HS-5 (cell line): ENCODE measurements at places on chromosomes 1 and 21.
A peak's percentile ranks its signal among the peaks of the same experiment; 100 is the strongest.

DNA sequence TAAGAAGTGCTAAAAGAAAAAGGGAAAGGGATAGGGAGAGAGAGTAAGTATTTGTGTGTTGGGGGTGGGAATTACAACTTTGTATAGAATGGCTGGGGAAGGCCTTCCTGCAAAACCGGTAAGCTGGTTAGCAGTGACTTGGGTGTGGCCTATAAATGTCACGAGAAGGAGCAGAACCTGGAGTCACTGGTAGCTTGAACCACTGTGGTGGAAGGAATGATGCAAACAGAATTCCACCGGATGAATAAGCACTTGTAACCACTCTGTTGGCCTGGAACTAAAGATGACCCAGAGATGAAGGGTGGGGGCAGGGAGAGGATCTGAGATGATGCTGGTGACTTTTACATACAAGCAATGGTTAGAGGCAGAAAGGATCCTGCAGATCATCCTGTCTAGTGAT is 8.9 kb downstream of the XKR8 start:
- peak; percentile 92 for DNase-seq

- no peak for DNase-seq
Measured at GRCh38 chr1:55480029-55480795, 265.0 kb upstream of the USP24 start.

- no peak for DNase-seq
Measured at GRCh38 chr1:107817935-107818334, 147.0 kb downstream of the VAV3 start.

DNA sequence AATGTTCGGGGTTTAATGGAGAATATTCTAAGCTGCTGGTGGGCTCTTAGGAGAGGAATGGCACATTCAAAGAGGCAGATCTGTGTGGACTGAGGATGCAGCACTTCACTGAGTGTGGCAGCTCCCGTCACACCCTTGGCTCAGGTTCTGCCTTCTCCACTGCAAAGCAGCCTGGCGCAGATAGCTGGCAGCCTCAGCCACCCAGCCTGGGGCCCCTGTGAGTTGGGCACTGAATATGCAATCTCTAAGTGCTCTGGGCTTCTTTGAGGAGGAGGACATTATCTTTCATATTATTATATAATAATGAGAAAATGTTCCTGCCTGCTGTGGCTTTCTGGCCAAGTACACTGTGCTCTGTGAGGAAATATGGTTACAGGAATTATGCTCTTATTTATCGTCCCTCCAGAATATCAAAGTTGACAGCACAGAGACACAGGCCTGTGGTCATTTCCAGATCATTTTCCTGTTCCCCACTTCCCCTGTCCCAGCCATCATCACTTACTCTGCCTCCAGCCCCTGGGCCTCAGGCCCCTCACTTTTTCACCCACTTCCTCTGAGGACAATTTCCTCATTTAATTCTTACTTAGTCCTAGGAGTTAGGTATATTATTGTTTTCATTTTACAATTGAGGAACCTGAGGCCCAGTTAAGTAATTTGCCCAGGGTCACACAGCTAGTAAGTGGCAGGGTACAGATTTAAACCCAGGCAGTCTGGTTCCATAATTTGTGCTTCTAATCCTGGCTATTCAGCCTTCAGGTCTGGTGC is 53.6 kb downstream of the MAB21L3 start:
- no peak for DNase-seq

GRCh38 chr1:234535763-234536515 is 57.0 kb upstream of the TARBP1 start:
- DNase-seq = no peak

DNA sequence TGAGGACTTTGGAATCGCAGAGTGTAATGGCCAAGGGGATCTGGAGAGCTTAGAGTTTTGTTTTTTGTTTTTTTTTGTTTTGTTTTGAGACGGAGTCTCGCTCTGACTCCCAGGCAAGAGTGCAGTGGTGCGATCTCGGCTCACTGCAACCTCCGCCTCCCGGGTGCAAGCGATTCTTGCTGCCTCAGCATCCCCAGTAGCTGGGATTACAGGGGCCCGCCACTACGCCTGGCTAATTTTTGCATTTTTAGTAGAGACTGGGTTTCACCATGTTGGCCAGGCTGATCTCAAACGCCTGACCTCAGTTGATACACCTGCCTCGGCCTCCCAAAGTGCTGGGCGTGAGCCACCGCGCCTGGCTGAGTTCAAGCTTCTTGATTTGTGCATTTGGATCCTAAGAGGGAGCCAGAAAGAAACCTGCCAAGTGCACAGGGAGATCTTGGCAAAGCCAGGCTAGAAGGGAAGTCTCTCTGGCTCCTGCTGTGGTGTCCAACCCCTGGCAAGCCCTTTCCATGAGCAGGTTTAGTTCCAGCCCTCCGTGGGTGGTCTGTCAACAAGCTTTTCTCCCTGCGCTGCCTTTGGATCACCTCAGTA is 852 bp downstream of the FAAH start:
- DNase-seq = no peak

- no peak for DNase-seq
Measured at GRCh38 chr1:54381524-54381923, 24.7 kb downstream of the SSBP3 start.

DNA sequence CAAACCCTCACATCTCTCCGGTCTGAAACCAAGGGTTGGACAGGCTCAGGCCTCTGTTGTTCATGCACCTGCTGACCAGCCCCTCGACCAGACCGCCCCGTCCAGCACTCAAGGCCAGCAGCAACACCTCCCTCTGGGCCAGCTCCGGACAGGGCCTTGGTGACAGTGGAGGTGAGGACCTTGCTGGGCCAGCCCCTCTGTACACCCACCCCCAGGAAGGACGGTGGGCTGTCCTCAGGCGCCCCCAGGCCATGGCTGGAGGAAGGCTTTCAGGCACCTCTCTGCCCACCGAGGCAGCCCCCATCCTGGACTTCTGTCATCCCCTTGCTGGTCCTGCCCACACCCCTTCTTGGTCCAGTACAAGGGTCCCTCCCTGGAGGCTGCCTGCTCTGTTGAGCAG is 48.6 kb downstream of the MEGF6 start:
- DNase-seq = no peak

GRCh38 chr1:217240656-217241055 is 390.2 kb downstream of the GPATCH2 start:
- DNase-seq = no peak

GRCh38 chr21:46062471-46063211 is 35.3 kb upstream of the COL6A2 start:
- no peak for DNase-seq

- DNase-seq = no peak
Measured at GRCh38 chr21:35593000-35593502, 467.3 kb downstream of the SETD4 start.

DNA sequence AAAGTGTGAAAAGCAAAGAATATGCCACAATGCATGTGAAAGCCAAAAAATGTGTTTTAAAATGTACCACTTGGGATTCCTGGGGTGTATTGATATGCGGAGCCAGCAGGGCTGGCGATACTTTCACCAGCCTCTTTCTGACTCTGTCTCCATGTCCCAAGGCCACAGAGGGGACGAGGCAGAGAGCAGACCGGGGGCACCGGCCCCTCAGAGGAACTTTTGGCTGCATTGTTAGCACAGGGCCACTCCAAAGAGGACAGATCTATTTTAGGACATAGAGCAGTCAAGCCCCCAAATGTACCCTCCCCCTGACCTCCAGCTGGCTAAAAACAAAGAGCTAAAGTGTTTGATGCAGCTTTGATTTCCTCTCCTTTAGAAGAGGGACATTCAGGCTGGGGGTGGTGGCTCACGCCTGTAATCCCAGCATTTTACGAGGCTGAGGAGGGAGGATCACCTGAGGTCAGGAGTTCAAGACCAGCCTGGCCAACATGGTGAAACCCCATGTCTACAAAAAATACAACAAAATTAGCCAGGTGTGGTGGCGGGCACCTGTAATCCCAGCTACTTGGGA is 25.6 kb upstream of the ZNF436 start:
- no peak for DNase-seq

- no peak for DNase-seq
Measured at GRCh38 chr1:182703539-182703938, 19.2 kb upstream of the RGS8 start.

GRCh38 chr1:83619170-83619896 is 379.6 kb downstream of the TTLL7 start:
- DNase-seq = no peak

- DNase-seq = peak; percentile 4
Measured at GRCh38 chr1:45393718-45394302, 53.6 kb upstream of the MUTYH start.

DNA sequence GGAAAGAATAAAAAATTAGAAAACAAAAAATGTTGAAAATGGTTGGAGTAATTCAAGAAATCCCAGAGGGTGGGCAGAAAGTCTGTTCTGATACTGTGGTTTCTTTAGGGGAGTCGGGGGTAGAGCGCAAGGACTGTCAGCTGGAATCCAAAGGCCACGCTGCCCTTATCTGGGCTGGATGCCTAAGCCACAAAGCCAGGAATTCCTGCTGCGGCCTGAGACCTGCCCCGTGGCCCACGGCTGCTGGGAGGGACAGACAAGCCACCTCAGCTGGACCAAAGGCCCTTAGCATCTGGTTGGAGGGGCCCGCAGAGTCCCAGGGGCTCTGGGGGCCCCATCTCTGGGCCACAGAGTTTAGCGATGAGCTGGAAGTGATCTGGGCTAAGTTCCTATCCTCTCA is 60.2 kb downstream of the DMRTB1 start:
- no peak for DNase-seq

GRCh38 chr1:201648066-201648906 is 109.4 kb downstream of the NAV1 start:
- DNase-seq = no peak

GRCh38 chr21:45421071-45421845 is 16.3 kb downstream of the COL18A1 start:
- no peak for DNase-seq
